ENCODE measurements at places on chromosomes 5 and 9.

GRCh38 chr9:68931821-68932220 lies 82.1 kb downstream of the PRKACG start:
- DNase-seq: no peak

DNA sequence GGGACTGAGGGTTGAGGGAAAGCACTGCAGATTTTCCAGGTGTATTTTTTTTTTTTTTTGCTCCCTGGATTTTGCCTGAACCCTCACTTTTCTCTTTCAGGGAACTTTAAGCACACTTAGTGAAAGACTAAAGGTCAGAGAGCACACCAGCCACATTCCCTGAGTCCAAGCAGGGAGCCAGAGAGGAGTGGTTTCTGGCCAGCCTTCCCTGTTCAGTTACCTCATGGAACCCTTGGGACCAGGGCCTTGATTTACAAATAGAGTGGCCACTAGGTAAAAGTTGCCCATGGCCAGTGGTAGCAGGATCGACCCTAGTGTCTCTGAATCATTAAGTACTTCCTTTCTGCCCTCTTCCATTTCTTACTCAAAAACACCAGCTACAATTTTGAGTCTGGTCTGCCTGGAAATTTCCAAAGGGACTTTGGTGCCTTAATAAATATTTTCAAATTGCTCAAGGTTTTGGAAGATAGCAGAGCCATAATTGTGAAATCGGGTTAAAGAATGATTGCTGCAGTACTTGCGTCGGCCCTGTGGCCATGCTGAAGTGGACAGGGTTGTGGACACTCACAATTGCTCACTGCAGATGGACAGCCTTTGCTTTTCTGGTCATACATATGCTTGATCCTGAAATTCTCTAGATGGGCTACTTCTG lies 14.5 kb downstream of the PALM2AKAP2 start:
- no peak for DNase-seq

- no peak for DNase-seq
Observed at GRCh38 chr9:115046824-115047223, 71.1 kb downstream of the TNC start.

DNA sequence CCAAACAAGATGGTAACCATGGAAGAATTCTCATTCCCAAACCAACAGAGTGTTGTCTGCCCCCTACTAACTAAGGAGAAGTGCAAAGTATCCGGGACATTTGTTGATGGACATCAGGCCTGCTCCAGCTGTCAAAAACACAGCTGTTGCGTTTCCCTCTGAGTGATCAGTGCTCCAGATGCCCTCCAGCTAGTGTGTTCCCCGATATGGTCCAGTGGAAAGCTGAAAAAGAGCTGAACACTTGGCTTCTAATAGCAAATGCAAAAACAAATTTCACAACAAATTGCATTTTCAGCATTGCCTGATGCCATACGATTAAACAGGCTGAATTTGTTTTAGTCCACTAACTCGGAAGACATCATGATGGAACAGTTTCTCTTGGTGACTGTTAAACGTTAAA lies 1398.7 kb downstream of the PTPRD start:
- DNase-seq: no peak

DNA sequence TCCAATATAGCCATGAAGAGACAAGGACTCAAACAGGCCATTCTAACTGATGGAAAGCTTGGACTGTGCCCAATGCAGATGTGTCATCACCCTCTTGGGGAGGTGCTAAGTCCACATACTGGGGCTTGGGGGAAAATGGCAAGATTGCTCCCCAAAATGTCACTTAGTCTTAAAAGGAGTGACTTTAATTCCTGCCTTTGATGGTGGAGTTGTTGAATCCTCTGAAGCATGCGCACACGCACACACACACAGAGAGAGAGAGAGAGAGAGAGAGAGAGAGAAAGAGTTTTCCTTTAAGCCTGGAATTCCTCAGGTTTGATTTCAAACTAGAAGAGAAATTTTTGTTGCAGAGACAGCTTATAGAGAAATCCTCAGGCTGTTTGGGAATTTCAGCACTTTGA lies 161.9 kb upstream of the GAS1 start:
- peak; percentile 71 for DNase-seq

DNA sequence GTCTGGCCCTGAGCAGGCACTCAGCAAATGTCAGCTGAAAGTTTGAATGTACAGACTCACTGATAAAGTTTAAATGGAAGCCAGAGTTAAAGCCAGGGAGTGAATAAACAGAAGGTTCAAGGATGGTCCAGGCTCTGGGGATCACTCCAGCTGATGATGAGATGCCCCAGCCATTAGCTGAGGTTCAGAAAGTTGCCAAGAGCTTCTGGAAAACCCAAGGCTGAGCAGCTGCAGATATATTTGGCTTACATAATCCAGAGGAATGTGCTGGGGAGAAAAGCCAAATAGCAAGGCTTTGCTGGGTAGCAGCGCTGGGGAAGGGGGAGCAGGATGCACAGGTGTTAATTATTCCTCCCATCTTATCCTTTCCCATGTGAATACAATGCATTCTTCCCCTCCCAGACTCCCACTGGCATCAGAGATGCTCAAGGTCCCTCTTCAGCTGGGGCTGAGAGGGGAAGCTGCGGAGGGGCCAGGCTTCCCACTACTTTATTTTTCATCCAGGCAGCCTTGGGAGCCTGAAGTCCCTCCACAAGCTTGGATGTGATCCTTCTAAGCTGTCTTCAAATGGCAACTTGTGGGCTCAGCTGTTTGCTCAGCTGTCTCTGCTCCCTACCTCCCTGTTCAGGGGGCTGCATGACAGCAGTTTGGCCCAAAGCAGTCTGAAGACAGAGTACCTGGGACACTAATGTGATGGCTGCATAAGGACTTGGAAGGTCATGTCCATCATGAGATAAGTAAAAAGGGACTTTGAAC lies 341.2 kb downstream of the TRIM32 start:
- DNase-seq: peak; percentile 3

All from fibroblast of skin of abdomen (primary cell).